ENCODE measurements at places on chromosomes 3 and 15. TPM values are rescaled to one million over a fixed set of nuclear protein-coding genes. Genes with fewer than 3 reads are reported as not detected.

DNA sequence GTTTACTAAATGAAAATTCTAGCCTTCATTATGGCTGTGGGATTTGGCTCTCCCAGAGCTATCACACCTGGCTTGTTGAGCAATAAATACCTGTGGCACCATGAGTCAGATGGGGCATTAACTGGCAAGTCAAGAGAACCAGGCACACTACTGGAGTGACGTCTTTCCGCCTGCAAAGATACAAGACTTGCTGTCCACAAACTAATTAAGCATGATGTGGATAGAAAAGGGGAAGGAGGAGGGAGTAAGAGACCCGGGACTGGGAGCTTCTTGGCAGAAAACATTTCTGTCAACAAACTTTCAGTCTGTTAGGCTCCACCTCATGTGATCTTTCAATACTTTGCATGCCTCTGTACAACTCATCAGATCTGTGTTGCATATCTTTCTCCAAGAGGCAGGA lies 56.5 kb downstream of the CLDN1 start:
- ATAC-seq: no peak

GRCh38 chr15:74622758-74623157 lies 7.1 kb downstream of the CLK3 start:
- ATAC-seq: no peak

GRCh38 chr3:111200027-111200426 lies 128.4 kb downstream of the NECTIN3 start:
- ATAC-seq: no peak

The GOLGA8S gene
- total RNA-seq: 0.06 TPM

The ZPLD1 gene
- total RNA-seq: 0.11 TPM

- ATAC-seq: no peak
Measured at GRCh38 chr3:16103472-16103871, 71.0 kb upstream of the GALNT15 start.
